HCT116 (cell line): ENCODE measurements at places on chromosomes 1 and 21.

GRCh38 chr1:220803401-220804201, 16.9 kb downstream of the MTARC1 start:
- DNase-seq, result no peak

DNA sequence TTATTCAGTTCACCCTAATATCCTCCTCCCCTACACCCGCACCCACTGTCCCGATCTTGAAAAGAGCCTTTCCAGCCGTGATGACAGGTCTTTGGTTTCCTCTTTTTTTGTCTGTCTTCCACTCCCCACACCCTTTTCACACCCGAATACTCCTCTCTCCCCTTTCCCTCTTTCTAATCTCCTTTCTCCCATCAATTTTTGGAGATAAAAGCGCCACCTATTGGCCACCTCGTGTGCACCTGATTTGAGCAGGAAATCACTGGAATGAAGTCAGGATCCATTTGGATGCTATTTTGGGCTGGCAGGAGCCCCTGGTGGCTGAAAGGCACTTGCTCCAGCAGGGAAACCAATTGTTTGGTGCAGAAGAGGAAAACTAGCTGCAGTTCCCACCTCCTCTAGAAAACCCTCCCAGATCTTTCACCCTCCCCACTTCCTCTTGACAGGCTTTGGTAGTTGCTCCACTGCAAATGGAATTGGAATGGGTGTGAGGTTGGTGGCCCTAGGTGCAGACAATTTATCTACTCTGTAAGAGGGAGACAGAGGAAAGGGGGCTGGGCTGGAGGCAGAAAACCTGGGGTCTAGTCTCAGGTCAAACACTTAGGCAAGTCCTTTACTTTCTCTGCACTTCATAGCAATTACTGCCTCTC, 8.4 kb downstream of the FOXE3 start:
- DNase-seq, result peak; percentile 63

- DNase-seq, result no peak
Measured at GRCh38 chr1:241637604-241638003, 2.6 kb downstream of the CHML start.

- DNase-seq, result no peak
Measured at GRCh38 chr1:161473348-161473747, 31.9 kb upstream of the FCGR2A start.

DNA sequence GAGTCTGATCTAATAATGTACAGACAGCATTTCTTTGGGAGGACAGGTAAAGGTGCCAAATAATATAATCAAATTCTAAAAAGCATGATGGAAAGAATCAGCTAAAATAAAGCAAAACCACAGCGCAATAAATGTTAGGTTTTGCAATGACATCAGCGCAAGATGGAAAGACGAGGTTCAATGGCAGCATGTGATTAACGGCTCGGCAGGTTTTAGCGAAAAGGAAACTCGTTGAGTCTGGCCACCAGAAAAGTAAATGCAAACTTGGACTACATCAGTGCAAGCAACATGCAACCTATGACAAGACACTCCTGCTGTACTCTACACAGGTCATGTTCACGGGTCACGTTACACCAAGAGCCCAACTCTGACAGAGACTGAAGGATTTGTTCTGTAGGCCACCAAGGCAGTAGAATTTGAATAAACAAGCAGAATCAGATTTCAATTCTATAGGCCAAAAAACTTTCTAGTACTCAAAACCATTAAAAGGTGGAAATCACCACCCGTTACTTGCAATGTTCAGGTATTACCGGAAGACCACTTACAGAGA, 4.5 kb downstream of the SIPA1L2 start:
- DNase-seq, result no peak

DNA sequence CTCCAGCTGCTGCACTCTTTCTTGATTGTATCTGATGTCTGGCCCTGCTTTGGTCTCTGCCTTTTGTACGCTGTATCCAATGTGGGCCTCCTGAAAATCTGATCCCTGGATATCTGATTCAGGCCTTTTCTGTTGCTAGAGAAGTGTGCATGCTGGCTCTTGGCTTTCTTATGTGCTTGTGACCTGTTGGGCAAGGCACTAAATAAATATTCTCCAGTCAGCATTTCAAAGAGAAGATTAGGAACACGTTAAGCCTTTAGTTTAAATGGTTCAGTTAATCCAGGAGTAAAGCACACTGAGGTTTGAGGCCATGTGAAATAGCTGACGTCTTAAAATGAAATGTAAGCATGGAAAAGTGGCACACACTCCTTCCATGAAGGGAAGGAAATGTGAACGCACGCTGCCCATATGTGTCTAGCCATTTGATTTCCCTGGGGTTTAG, 9.3 kb upstream of the F3 start:
- DNase-seq, result no peak
